ENCODE measurements at places on chromosomes 12 and 14.

- DNase-seq: no peak
Observed at GRCh38 chr12:87960566-87960965, 68.6 kb downstream of the C12orf50 start.

- DNase-seq: no peak
Observed at GRCh38 chr14:69891422-69891821, 12.2 kb downstream of the SMOC1 start.

DNA sequence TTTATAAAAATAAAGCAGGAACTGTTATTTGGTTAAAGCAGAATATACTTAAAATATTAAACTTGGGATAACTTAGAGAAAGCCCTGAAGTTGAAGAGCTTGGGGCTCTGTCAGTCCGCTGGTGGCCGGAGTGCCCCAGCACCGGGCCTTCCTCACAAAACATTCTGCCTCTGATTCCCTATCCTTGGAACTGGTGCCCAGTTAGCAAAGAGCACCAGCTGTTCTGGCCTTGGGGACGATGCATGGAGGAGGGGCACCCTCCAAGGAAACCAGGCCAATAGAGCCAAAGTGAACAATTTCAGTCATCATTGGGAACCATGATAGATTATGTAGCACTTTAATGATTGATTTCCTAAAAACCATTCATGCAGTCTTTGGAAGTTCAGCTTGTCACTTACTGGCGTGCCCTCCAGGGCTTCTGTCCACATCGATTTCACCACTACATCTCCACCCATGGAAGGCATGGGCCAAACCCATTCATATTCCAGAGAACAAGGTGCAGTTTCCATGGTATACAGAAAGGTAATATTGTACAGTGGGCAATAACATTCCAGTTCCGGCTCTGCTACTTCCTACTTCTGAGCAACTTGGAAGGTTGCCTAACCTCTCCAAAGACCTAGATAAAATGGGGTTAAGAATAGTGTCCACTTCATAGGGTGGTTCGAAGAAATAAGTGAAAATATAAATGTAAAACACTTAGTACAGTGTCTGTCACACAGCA is 145.9 kb downstream of the ETV6 start:
- DNase-seq: peak; percentile 39

GRCh38 chr12:42741771-42742510 is 152.4 kb upstream of the PRICKLE1 start:
- no peak for DNase-seq

DNA sequence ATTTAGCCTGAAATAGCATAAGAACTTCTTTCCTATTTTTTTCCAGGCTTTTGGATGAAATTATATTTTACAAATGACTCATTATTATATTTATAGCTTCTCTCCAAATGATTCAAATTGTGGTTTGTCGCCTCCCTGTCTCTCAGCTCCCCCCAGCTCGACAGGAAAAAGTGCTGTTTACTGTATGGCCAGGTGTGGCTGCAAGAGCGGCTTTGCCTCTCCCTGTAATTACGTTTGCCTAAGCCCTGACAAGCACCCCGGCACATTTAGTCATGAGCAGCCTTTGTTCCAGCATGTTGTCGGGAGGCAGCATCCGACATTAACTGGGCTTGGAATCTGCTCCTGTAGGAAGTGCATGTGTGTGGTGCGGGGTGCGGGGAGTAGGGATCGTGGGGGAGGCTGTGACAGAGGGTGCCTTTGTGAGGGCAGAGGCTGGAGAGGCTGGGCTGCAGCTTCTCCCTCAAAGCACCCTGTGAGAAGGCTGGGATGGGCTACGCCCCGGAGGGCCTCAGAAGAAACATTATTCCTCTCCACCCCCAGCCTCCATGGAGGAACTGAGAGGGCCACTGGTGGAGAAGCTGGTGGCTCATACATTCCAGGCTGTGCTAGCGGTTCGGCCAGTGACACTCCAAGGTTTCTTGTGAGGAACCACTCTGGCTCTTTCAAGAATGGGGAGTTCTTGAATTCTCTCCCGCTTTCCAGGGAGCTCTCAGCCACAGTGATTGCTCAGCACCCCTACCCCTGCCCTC is 42.1 kb upstream of the CTDSP2 start:
- DNase-seq: peak; percentile 90

Measured in MCF 10A (cell line).